ENCODE measurements at places on chromosomes 16 and 17.

GRCh38 chr16:1572673-1573072, 39.2 kb downstream of the IFT140 start:
- DNase-seq, result no peak

GRCh38 chr17:60109161-60109560, 30.4 kb upstream of the HEATR6 start:
- no peak for DNase-seq

- DNase-seq, result no peak
These were observed 20.4 kb downstream of the TUBD1 start for GRCh38 chr17:59872351-59872750.

- DNase-seq, result no peak
These were observed 11.0 kb upstream of the ZNHIT3 start for GRCh38 chr17:36475346-36475970.

DNA sequence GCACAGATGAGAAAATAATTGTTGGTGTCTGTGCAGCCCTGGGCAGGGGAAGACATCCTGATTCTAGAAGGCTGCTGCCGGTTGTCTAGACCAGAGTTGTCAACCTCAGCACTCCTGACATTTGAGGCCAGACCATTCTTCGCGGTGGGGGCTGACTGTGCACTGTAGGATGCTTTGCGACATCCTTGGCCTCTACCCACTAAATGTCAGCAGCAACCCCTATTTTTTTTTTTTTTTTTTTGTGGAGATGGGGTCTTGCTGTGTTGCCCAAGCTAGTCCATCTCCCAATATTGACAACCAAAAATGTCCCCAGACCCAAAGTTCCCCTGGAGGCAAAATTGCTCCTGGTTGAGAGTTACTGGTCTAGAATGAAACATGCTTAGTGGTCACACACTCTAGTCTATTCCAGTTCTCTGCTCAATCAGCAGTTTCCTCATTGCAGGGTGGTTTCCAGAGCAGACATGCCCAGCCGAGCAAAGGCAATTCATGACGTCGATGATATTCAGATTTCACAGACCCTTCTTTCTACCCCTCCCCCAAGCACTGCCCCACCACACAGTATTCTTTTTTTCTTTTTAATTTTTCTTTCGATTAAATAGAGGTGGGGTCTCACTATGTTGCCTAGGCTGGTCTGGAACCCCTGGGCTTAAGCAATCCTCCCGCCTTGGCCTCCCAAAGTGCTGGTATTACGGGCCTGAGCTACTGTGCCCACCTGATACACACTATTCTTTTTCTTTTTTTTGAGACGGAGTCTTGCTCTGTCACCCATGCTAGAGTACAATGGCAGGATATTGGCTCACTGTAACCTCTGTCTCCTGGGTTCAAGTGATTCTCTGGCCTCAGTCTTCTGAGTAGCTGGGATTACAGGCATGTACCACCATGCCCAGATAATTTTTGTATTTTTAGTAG, 9.0 kb downstream of the C17orf99 start:
- DNase-seq, result no peak

GRCh38 chr16:88375996-88376834, 6.5 kb upstream of the ZNF469 start:
- no peak for DNase-seq

DNA sequence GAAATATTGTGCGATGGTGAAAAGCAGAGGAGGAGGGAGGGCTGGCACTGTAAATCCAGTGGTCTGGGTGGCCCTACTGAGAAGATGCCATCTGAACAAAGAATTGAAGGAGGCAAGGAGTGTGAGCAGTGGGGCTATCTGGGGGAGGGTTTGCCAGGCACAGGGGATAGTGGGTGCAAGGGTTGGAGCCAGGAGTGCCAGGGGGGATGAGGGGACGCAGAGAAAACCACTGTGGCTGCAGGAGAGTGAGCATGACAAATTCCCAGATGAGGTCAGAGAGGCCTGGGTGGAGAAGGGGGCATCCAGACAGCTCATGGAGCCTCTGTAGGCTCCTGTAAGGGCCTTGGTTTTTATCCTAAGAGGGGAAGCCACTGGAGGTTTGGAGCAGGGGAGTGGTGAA, 4.8 kb downstream of the XYLT2 start:
- no peak for DNase-seq

GRCh38 chr17:3308603-3309002, 10.4 kb upstream of the OR3A1 start:
- no peak for DNase-seq

GRCh38 chr17:65312718-65313377, 175.7 kb downstream of the RGS9 start:
- DNase-seq, result no peak

GRCh38 chr17:38747463-38748148, 530 bp downstream of the PCGF2 start:
- DNase-seq, result no peak

DNA sequence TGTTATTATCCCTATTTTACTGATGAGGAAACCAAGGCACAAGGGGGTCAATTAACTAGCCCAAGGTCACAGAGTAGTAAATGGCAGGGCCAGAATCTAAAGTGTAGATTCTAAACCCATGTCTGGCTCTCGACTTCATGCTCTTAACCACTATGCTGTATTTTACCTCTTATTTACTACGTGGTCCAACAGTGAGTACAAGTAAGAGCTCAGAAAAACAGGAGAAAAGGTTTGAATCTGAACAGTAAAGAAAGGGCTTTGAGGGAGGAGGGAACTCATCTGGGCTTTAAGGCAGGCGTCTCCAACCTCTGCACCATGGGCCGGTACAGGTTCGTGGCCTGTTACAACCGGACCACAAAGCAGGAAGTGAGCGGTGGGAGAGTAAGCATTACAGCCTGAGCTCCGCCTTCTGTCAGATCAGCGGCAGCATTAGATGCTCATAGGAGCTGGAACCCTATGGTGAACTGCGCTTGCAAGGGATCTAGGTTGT, 62.9 kb downstream of the SMURF2 start:
- no peak for DNase-seq

DNA sequence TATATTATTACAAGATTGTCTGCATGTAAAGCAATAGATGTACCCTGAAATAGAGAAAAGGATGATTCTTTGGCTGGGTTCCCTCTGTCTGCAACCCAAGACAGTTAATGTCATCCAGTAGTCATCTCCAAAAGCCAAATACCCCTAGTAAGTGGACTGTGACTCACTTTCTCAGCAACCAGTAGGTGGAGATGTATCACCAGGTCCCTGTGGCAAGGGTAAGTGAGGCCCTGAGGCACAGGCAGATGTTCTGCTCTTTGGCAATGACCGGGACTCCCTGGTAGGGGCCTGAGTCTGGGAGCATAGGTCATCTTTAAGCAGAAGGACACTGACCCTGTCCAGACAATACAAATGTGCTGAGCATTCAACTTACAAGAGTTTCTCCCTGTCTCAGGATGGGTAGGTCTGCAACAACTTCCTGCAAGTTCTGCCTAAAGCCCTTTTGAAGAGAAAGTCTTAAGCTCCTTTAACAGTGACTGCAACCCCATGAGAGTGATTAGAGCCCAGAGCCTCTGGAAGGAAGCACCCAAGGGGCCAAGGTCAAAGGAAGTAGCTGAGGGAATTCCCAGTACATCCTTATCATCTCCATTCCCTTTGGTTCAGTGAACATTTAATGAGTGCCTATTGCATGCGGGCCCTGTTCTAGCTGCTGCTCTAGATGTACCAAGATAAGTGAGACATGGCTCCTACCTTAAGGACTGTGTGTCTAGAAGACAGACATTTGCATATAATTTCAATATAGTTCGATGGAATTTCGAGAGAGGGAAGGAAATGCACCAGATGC, 31.9 kb downstream of the PMP22 start:
- peak; percentile 39 for DNase-seq

- no peak for DNase-seq
These were observed 112.2 kb downstream of the CYB561 start for GRCh38 chr17:63333869-63334268.

GRCh38 chr17:247767-248166, 66.3 kb upstream of the DOC2B start:
- no peak for DNase-seq

GRCh38 chr17:39597372-39598046, 10.2 kb downstream of the NEUROD2 start:
- DNase-seq, result no peak

GRCh38 chr16:9318764-9319163, 227.3 kb downstream of the HAPSTR1 start:
- DNase-seq, result no peak

DNA sequence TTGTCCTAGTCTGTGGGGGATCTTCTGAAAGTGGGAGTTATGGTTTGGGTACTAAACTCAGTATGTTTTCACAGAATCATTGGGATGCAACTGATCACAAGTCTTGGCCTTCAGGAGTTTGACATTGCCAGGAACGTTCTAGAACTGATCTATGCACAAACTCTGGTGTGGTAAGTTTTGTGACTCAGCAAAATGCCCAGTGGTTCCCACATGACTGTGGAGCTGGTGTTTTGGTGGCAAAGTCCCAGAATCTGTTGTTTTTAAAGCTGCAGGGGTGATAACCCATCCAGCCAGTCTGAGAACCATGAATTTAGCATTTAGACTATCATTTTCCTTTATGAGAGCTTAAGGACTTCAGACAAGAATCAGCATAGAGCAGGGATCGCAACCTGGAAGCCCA, 40.6 kb downstream of the GDE1 start:
- DNase-seq, result no peak

DNA sequence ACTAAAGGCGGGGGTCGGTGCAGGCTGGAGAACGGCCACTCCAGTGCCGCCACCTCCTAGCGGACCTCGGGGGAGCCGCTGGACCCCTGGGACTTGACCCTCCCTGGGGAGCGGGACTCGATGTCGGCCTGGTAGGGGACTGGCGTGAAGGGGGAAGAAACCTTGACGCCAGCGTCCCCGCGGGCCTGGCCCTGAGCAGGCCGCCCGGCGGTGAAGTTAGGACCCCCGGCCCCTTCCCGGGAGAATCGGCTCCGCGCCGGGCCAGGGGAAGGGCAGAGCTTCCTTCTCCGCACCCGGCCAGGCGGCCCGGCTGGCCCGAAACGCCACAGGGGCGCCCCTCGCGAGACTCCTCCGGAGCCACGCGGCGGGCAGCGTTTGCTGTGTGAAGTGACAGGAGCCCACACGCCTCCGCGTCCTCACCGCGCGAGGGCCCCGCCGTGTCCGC, 389 bp downstream of the DUS1L start:
- DNase-seq, result no peak

GRCh38 chr17:62611292-62611691, 16.2 kb upstream of the MRC2 start:
- DNase-seq, result no peak

- DNase-seq, result peak; percentile 91
These were observed at the start of gene DNAJA3 for GRCh38 chr16:4425378-4426020. Gene DNAJA3 (plus strand): TSS chr16:4425868. CDS start chr16:4425882, 14 bp downstream.

GRCh38 chr17:3539881-3540540, 17.6 kb downstream of the TRPV3 start:
- no peak for DNase-seq

- DNase-seq, result no peak
These were observed 30.4 kb upstream of the ERN1 start for GRCh38 chr17:64160378-64160777.

GRCh38 chr16:12062343-12063003, 85.9 kb downstream of the SNX29 start:
- DNase-seq, result no peak

DNA sequence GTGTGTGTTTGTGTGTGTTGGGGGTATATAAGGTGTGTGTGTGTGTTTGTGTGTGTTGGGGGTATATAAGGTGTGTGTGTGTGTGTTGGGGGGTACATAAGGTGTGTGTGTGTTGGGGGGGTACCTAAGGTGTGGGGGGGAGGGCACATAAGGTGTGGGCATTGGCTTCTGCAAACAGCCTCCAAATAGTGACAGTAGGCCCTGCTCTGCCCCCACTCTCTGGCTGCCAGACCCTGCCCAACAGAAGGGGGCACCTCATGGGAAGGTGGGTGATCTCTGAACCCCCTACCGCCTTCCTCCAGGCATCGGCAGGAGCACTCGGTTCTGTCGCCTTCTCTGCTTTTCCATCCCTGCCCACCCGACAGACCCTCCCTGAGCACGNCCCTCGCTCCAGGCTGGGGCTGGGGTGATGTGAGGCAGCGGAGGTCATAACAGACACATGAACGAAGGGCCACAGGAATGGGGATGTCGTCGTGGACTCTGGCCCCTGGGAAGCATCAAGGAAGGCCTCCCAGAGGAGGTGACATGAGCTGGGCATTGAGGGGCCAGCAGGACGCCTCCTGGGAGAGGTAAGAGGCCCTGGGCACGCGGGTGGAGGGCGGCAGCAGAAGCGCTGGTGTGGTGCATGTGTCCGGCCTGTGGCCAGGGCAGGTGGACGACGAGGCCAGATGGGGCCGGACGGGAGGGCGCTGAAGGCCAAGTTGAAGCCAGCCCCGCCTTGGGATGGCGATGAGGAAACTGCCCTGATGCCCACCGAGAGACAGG, 136.6 kb upstream of the RPH3AL start:
- DNase-seq, result no peak

GRCh38 chr16:2078691-2079090, 30.9 kb downstream of the TSC2 start:
- no peak for DNase-seq

GRCh38 chr17:58007781-58008706, 998 bp upstream of the SRSF1 start:
- no peak for DNase-seq

DNA sequence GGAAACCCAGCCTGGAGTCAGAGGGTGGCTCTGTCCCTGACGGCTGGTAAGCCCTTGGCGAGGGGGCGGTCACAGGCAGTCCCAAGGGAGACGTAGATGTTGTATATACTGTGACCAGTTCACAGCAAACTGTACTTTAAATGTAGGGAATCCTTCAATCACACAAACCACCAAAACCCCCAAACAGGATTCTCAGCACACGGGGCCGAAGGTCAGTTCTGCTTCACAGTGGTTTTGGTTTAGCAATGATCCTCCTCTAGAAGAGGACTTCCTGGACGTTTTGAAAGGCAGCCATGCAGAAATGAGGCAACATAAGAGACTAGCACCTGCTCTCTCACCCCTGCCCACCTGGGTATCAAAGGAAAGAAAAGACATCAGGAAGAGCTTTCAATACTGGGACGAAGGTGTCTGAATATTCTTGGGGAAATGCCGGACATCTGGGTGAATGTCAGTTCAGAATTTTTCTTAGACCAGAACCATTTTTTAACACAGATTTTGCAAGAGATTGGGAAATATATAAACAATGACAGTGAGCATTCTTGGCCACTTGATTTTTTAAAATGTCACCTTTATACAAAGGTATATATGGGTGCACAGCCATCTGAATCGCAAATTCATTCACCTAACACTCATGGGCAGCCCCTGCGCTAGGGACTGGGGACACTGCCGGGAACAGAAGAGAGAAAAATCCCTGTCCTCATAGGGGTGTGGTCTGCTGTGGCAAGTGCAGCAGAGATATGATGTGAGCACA, 74.2 kb downstream of the CRISPLD2 start:
- DNase-seq, result no peak

DNA sequence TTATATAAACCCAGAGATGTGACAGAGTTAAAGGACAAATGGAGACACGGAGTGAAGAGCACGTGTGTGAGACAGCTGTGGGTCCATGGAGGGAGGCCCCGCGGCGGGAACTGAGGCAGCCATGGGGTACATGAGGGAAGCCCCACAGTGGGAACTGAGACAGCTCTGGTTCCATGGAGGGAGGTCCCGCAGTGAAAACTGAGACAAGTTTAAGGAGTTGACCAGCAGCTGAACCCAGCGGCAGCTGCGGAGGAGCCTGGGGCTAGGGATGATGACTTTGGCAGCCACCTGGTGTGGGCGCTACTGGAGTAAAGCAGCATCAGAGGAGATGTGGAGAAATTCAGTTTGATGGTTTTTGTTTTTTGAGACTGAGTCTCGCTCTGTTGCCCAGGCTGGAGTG, 185.1 kb downstream of the RPTOR start:
- no peak for DNase-seq

Data from HuH-7.5 (cell line).